ENCODE measurements at places on chromosomes 2 and 18.

DNA sequence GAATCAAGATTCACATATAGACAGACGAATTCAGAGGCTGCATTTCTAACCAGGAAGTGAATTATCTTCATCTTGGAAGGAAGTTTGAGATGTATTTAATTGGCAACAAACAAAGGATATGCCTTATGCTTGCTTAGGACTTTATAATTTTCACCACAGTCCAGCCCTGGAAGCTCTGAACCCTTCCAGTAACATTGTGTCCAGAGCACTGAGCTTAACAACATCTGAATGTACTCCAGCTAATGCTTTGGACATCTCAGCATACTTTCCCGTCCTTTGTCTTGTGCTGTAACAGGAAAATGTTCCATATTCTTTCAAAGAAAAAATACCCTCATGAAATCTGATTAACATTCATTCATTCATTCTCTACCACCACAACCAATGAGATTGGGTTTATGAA is 136.3 kb upstream of the SPATS2L start:
- DNase-seq = no peak

DNA sequence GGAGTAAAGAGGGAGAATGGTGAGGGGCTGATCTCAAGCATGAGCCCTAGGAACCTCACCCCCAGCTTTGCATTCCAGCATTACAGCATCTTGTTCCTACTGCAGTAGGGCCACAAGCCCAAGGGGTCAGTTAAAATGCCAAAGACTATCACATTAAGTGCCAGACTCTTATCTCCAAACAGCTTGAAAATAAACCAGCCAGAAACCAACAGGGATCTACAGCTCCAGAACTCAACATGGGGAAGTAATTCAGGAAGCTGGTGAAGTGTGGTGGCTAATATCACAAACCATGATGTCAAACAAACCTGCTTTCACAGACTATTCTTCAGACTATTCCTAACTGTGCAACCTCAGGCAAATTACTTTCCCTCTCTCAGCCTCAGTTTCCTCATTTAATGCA is 278.3 kb downstream of the TNS1 start:
- DNase-seq = no peak

GRCh38 chr2:143471550-143471949 is 342.3 kb downstream of the ARHGAP15 start:
- no peak for DNase-seq

DNA sequence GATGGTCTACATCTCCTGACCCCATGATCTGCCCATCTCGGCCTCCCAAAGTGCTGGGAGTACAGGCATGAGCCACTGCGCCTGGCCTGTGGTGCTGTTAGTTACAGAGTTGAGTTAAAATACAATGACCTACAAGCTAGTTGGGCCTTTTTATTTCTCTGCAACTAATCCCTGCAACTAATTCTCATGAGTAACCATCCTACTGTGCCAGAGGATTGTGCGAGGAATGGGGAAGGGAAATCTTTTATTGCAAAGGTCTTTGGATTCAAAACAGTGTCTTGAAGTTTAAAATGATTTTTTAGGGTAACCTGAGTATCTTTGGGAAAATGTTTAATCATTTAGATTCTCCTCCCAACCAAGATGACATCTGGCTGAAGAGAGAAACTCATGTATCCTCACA is 88.8 kb upstream of the RMDN2 start:
- no peak for DNase-seq

- DNase-seq = no peak
Observed at GRCh38 chr2:6828299-6828584, 37.5 kb downstream of the CMPK2 start.

DNA sequence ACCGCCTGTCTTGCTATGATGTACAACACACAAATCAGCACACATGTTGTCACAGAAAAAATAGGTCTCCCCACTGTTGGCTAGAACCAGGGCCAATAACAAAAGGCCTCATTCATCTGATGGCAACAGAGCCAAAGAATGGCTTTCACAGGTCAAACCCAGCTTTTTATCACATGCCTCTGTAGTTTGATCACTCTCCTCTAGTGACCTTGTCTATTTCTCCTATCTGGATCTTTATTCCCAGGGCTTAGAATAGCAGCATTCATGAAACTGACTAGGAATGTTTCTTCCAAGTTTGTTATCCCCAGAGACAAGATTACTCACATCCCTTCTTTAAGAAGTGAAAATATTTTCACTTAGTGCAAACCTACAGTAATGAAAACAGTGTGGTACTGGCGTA is 285.8 kb upstream of the GYPC start:
- DNase-seq = no peak

- DNase-seq = no peak
Observed at GRCh38 chr2:26792720-26793119, 6.9 kb downstream of the CENPA start.

DNA sequence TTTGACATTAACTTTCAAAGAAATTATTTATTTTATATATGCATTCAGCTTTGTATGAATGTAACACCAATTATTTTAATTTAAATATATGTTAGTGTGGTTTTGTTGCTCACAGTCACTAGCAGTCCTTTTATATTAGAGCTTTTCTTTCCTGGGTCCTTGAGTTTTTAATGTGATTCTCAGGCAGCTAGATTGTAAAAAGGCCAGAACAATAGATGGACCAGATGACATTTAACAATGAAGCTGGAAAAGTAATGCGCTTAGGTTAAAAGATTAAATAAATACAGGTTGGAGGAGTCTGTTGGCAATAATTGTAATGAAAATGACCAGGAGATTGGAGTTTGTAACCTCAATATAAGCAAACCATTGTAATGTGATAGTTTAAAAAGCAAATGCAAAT is 171.1 kb downstream of the FTCDNL1 start:
- DNase-seq = no peak

DNA sequence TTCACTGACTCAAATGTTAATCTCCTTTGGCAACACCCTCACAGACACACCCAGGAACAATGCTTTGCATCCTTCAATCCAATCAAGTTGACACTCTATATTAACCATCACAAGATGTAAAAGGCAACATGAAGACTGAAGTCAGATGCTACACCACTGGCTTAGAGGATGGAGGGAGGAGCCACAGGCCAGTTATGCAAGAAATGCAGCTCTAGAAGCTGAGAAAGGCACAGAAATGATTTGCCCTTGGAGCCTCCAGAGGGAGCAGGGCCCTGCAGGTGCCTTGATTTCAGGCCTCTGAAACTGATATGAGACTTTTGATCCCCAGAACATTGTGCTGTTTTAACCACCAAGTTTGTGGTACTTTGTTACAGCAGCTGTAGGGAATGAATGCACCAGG is 276.3 kb downstream of the KCNS3 start:
- no peak for DNase-seq

DNA sequence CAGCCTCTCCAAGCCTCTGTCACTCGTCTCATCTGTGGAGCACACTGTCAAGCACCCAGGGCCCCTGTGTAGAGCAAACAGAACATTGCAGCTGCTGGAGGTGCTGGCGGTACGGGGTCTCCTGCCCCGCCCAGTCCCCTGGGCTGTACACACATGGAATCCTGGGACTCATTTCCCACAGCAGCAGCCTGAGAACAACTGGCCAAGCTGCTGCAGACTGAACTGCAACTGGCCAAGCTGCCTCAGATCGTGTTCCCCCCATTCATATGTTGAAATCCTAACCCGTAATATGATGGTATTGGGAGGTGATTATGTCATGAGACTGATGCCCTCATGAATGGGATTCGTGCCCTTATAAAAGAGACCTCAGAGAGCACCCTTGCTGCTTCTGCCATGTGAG is 130.5 kb downstream of the NCK2 start:
- no peak for DNase-seq

GRCh38 chr2:235493775-235494715 is at the start of gene AGAP1:
TSS of gene AGAP1 (plus strand) at chr2:235494043.
- DNase-seq = no peak

- peak; percentile 98 for DNase-seq
Observed at GRCh38 chr18:79068937-79069716, at the start of gene ATP9B. TSS of gene ATP9B (plus strand) at chr18:79069394. CDS start at chr18:79069411, 17 bp downstream.

DNA sequence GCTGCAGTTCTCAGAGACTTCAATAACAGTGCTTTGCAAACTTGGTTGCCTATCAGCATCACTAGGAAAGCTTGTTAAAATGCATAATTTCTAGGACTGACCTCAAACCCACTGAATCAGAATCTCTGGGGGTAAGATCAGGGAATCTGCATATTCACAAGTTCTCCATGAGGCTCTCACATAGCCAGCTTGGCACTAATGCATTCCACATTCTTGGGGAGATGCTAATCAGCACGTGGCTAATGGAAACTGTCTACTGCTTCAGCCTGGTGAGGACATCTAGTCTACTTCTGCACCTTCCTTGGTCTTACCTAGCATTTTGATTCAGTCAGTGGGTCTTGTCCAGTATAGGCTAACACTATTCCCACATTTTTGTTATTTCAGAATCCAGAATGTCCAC is 56.3 kb downstream of the RBKS start:
- DNase-seq = no peak

GRCh38 chr2:238240757-238241711 is 1.2 kb upstream of the HES6 start:
- DNase-seq = no peak

DNA sequence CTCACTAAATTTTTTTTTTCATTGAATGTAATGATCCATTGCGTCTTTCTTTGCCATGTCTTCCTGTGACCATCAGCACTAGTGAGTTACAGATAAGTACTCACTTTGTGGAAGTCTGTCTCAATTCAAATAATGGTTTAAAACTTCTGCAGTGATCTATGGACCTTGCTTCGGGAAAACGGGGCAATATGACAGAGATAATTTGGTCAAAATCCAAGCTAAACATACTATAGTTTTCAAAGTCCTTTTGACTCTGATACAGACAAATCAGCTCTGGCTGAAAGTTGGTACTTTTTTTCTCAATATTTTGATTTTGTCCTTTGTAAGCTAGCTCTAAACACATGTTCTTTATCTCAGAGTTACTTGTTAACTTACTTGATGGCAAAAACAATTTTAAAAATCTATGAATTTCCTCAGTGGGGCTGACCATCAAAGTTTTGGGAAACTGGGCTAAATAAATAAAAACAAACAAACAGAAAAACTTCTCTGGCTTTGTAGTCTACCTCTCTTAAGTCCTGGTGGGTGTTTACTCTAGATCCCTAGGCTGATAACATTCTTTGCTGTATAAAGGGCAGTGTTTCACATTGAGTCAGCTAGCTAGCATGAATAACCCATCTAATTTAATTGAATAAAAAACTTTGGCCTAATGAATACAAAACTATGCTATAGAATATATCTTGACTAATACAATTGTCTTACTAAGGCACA is 327.6 kb downstream of the RDH14 start:
- no peak for DNase-seq

DNA sequence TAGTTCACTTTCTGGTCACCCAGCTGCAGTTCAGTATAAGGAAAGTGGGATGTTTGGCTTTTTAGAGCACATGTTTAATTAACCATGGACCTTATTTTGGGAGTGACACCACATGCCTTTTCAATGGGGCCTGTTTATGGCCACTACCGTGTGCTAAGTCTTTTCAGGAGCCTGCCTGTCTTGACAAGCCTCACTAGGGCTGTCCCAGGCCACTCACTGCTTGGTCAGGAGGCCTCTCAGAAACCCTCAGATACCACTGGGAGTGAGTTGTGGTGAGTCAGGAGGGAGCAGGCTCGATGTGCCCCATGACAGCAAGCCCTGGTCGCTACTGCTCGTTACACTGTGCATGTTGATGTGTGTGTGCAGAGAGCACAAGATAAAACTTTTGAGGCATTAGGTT is 123.0 kb downstream of the MAP4K4 start:
- DNase-seq = no peak

DNA sequence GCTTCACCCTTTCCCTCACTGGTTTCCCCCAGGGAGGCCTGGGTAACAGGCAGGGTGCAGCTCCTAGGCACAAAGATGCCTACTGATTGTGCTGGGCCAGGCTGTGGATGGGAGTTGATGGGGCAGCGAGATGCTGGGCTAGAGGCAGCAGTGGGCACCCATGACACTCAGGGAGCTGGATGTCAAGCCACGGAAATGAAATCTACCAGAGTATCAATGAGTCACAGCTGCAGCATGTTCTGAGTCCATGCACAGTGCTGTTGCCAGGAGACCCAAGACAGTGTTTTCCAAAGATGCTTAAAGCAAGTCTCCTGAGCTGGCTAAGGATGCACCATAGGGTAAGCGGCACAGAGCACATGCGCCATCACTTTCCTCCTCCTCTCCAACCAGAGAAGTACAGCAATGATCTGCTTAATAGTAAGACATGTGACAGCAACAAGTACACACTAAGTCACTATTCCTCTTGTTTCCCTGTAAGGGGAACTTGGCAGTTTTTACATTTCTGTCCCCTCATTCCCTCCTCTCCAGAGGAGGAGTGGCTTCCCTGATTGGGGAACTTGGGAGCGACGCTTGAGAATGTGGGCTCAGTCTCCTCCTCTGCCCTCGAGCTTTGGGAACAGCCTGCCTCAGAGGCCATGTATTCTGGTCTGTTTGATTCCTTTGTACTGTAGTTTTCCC is 57.2 kb downstream of the CDC42EP3 start:
- DNase-seq = no peak

GRCh38 chr2:20509301-20509769 is 62.5 kb downstream of the RHOB start:
- DNase-seq = no peak

- no peak for DNase-seq
Observed at GRCh38 chr2:225948903-225949302, 549.4 kb downstream of the NYAP2 start.

- no peak for DNase-seq
Observed at GRCh38 chr2:239518286-239519088, 117.7 kb upstream of the HDAC4 start.

- no peak for DNase-seq
Observed at GRCh38 chr18:79708412-79708811, 28.8 kb downstream of the CTDP1 start.

DNA sequence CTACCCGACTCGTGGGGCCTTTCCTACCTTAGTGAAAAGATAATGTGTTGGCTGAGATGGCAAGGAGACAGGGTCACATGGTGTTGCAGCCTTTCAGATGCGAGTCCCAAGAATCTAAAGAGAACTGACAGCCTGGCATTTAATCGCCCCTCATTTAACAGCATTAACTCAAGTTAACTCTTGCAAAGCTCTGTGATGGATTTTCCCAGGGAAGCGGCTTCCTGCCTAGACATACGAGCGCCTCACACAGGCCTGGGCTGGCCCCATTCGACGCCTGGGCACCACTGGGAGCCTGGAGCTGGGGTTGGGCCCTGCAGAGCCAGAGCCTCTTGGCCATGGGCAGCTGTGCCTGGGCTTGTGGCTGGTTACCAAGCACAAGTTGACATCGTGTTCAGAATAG is 140.8 kb downstream of the SEPTIN10 start:
- DNase-seq = no peak

DNA sequence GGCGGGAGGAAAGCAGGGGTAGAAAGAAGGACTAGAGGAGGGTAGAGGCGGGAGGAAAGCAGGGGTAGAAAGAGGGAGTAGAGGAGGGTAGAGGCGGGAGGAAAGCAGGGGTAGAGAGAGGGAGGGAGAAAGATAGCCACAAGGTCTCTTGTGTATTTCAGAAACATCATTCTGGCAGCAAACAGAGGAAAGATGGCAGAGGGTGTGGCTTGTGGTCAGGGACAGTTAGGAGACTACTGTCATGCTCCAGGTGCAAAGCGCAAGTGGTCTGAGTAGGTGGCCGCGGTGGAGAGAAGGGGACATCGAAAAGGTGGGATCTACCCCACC is 82.4 kb upstream of the TAF1B start:
- DNase-seq = no peak

All from activated CD8-positive, alpha-beta memory T cell treated with anti-CD3 and anti-CD28 coated beads for 1 hour (primary cell).